ENCODE measurements at places on chromosomes 3 and 15. TPM values are rescaled to one million over a fixed set of nuclear protein-coding genes. Genes with fewer than 3 reads are reported as not detected.

KY gene
- 2.5 TPM for polyA plus RNA-seq

SHISA5 gene
- 120 TPM for polyA plus RNA-seq

NUP210 gene
- polyA plus RNA-seq = 19.2 TPM

MORF4L1 gene
- 713 TPM for polyA plus RNA-seq

SLC6A1 gene
- 496 TPM for polyA plus RNA-seq

SLC12A8 gene
- 4.9 TPM for polyA plus RNA-seq

OR5K4 gene
- not detected for polyA plus RNA-seq

EAF1 gene
- polyA plus RNA-seq = 21.8 TPM

CCR5 gene
- 0.11 TPM for polyA plus RNA-seq

DET1 gene
- 9.7 TPM for polyA plus RNA-seq

GLDN gene
- 4.6 TPM for polyA plus RNA-seq

CERS3 gene
- polyA plus RNA-seq = 0.20 TPM

ABHD2 gene
- 47.1 TPM for polyA plus RNA-seq

ZMYND10 gene
- 28.6 TPM for polyA plus RNA-seq

CD86 gene
- polyA plus RNA-seq = 3.8 TPM

ARPP21 gene
- 58.4 TPM for polyA plus RNA-seq

MTFMT gene
- 16.0 TPM for polyA plus RNA-seq

SHQ1 gene
- polyA plus RNA-seq = 12.4 TPM

PCOLCE2 gene
- 8.8 TPM for polyA plus RNA-seq

CPLX3 gene
- polyA plus RNA-seq = 0.68 TPM

PPARG gene
- 3.0 TPM for polyA plus RNA-seq

CLDN1 gene
- 5.3 TPM for polyA plus RNA-seq

PLA2G4B gene
- polyA plus RNA-seq = 31.2 TPM

EID1 gene
- 358 TPM for polyA plus RNA-seq

PLCB2 gene
- polyA plus RNA-seq = 21.8 TPM

TERC gene
- 0.90 TPM for polyA plus RNA-seq

RHOA gene
- polyA plus RNA-seq = 442 TPM

CTXN2 gene
- polyA plus RNA-seq = 1.1 TPM

DIS3L gene
- polyA plus RNA-seq = 43.4 TPM

MESP1 gene
- 16.5 TPM for polyA plus RNA-seq

ZIC4 gene
- polyA plus RNA-seq = 33.0 TPM

GABRR3 gene
- not detected for polyA plus RNA-seq

CHDH gene
- polyA plus RNA-seq = 10.2 TPM

DUOXA2 gene
- polyA plus RNA-seq = 0.11 TPM

ZNF620 gene
- polyA plus RNA-seq = 9.4 TPM

SMCO1 gene
- 0.23 TPM for polyA plus RNA-seq

UQCRC1 gene
- polyA plus RNA-seq = 286 TPM

ALPK3 gene
- polyA plus RNA-seq = 8.7 TPM

CCDC33 gene
- polyA plus RNA-seq = 2.3 TPM

C3orf70 gene
- polyA plus RNA-seq = 55.0 TPM

LRTM1 gene
- polyA plus RNA-seq = not detected

LDHAL6B gene
- polyA plus RNA-seq = 0.32 TPM

NR2E3 gene
- 0.71 TPM for polyA plus RNA-seq
